ENCODE measurements at places on chromosomes 2 and 18.

- DNase-seq: no peak
Observed at GRCh38 chr2:54411801-54412354, 44.2 kb upstream of the SPTBN1 start.

- DNase-seq: no peak
Observed at GRCh38 chr2:52970642-52971041, 797.0 kb upstream of the CHAC2 start.

DNA sequence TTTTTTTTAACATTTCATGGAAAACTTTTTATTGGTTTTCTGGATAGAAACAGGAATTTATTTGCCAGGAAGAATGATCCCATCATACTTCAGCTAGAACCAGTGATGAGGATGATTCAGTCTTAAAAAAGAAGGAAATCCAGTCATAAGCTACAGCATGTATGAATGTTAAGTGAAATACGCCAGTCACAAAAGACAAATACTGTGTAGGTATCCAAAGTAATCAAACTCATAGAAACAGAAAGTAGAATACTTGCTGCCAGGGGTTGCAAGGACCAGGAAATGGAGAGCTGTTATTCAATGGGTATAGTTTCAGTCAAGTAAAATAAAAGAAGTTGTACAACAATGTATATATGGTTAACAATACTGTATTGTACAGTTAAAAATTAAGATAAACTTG is 21.3 kb downstream of the PSME4 start:
- DNase-seq: no peak

DNA sequence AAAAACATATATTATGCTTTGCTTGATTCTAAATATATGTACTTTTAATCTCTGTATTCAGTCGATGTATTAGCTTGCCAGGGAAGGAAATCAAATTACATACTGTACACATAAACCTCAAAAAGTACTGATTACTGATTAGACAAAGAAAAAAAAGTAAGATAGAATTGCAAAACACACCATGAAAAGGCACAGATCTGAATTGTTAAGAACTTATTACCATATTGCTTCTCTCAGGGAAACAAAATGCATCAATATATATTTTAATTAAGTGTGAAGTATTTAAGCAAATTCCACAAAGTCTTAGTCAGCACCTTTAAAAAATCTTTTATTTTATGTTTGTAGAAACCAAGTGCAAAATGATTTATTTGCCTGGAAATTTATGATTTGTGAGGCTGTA is 309.3 kb downstream of the RNF144A start:
- no peak for DNase-seq

GRCh38 chr2:231722721-231723307 is 14.5 kb downstream of the PTMA start:
- DNase-seq: no peak

- no peak for DNase-seq
Observed at GRCh38 chr18:49922228-49922627, 108.9 kb upstream of the ACAA2 start.

GRCh38 chr2:102256276-102256675 is 55.1 kb upstream of the IL1RL1 start:
- no peak for DNase-seq
